AML-193 (cell line): ENCODE measurements at places on chromosomes 16 and 17.

GRCh38 chr17:62671553-62671952 lies 44.1 kb downstream of the MRC2 start:
- DNase-seq = no peak

DNA sequence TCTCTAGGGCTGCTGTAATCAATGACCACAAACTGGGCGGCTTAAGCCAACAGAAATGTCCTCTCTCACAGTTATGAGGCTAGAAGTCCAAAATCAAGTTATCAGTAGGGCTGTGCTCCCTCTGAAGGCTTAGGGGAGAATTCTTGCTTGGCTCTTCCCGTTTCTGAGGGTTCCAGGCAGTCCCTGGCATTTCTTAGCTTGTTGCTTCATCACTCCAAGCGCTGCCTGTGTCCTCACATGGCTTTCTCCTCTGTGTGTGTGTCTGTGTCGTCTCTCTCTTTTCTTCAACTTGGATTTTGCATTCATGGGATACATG lies 13.7 kb upstream of the CDC42EP4 start:
- DNase-seq = no peak

GRCh38 chr17:75619506-75620431 lies 13.5 kb upstream of the SMIM5 start:
- peak; percentile 36 for DNase-seq

- DNase-seq = no peak
These were observed 13.5 kb downstream of the EEF2K start for GRCh38 chr16:22219389-22220068.

- no peak for DNase-seq
These were observed 108.4 kb downstream of the METRNL start for GRCh38 chr17:83187782-83188311.

GRCh38 chr17:55233840-55234239 lies 30.9 kb upstream of the HLF start:
- no peak for DNase-seq

DNA sequence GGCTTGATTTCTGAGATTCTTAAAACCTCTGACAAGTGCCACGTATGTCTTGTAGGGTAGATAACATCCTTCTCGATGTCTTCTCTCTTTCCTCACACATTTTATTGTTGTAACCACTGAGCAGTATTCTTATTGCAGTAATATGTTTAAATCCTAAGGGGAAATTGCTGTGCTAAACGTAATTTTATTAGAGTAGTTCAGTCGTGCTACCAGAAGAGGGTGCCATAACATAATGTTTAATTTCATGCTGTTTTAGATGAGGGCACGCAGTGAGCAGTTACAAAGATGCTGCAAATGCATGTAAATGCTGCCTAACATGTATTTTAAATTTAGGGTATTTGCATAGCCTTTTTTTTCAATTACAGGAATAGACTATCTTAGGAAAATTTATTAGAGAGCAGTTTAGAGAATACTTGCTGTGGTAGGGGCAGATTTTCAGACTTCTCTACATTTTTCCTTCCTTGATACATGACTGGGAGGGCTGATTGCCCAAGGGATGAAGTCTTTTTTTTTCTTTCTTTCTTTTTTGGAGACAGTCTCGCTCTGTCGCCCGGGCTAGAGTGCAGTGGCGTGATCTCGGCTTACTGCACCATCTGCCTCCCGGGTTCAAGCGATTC lies 51.7 kb downstream of the GAN start:
- DNase-seq = peak; percentile 39

DNA sequence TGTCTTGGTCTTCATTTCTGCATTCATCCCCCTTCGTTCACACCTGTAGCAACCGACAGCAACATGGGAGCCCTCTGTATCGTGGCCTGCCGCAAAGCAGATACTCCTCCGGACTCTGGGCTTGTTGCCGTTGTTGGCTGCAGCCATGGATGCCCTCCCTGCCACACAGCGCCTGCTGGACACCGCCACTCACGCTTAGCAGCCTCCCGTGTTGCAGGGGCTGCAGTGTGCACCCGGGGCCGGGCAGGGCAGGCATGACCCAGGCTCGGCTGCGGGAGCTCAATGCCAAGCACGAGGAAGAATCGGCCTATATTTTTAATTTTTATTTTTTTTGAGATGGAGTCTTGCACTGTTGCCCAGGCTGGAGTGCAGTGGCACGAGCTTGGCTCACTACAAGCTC lies 34.9 kb upstream of the ZNF629 start:
- DNase-seq = no peak

GRCh38 chr17:40415390-40415789 lies 2.3 kb downstream of the TOP2A start:
- peak; percentile 76 for DNase-seq

DNA sequence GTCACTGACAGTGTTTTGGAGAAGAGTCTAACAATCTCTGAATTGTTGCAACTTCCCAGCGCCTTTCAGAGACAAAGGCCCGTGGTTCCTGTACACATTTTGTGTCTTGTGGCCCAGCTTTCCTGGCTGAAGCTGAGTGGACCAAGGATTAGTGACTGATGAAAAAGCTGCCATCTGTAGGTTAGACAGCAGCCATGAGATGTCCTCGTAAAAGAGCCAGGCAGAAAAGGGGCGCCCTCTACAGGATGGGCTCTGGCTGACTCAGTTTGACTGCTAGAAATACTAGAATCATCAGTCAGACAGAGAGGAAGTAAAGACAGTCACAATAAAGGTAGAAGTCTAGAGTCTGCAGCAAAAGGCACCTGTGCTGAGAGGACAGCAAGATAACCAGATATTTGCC lies 26.5 kb upstream of the NF1 start:
- DNase-seq = peak; percentile 34

GRCh38 chr17:73939806-73940205 lies 263.7 kb upstream of the RPL38 start:
- no peak for DNase-seq

GRCh38 chr17:72587156-72587555 lies 466.3 kb downstream of the SOX9 start:
- no peak for DNase-seq

DNA sequence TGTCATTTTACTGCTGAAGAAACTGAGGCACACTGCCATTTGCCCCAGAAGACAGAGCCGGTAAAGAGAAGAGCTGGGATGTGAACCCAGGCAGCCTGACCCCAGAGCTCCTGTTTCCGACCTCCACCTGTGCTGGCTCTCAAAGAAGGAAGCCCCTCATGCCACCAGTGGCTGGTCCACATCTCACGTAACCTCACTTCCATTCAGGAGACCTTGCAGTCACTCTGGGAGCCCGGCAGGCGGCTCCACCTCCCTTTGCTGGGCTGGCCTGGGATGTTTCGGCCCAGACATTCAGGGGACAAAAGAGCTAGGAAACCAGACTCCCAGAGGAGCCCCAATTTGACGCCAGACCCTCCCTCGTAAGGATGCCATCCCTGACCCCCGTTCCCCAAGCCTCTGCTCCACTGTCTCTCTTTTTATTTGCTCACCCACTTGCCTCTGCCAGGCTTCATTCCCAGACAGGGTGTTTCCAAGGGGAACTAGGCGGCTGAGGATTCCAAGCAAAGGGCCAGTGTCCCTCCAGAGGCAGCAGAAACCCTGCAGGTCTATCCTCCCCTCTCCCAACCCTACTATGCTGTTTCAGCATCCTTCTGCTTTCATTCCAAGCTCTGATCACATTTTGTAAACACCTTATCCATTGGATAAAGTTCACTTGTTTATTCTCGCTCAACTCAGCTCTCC lies 2.8 kb downstream of the TAF1C start:
- DNase-seq = no peak

GRCh38 chr16:24511792-24512191 lies 27.6 kb upstream of the RBBP6 start:
- DNase-seq = no peak

- DNase-seq = no peak
These were observed 88.7 kb downstream of the AIPL1 start for GRCh38 chr17:6346156-6346786.
